ENCODE measurements at places on chromosomes 12 and 14.

- no peak for DNase-seq
Measured at GRCh38 chr14:101939646-101940170, 24.7 kb upstream of the DYNC1H1 start.

DNA sequence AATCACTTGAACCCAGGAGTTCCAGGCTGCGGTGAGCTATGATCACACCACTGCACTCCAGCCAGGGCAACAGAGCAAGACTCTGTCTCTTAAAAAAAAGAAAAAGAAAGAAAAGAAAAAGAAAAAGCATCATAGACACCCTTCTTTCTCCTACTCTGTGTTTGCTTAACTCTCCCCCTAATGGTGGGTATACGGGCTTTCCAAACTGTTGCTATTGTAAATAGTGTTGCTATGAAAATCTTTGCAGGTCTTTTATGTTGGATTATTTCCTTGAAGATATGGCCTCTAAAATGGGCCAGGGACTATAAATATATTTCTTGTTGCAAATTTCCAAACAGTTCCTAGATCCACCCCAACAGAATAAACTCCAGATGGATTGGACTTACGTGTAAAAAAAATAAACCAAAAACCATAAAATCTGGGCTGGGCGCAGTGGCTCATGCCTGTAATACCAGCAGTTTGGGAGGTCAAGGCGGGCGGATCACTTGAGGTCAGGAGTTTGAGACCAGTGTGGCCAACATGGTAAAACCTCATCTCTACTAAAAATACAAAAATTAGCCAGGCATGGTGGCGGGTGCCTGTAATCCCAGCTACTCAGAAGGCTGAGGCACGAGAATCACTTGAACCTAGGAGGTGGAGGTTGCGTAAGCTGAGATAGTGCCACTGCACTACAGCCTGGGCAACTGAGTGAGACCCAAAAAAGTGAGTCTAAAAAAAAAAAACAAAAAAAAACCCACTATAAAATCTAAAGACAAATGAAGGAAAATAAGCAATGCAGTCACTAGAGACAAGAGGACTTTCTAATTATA lies 25.9 kb downstream of the NFKBIA start:
- no peak for DNase-seq

GRCh38 chr12:45601888-45602287 lies 127.6 kb upstream of the ARID2 start:
- DNase-seq, result no peak

GRCh38 chr12:47393403-47393790 lies 312.4 kb downstream of the RPAP3 start:
- no peak for DNase-seq

GRCh38 chr14:61329478-61330051 lies 8.2 kb downstream of the PRKCH start:
- DNase-seq, result no peak

- DNase-seq, result no peak
Measured at GRCh38 chr12:122851820-122852219, 16.6 kb downstream of the HIP1R start.

GRCh38 chr14:60721326-60722106 lies 2.6 kb downstream of the SIX4 start:
- no peak for DNase-seq

GRCh38 chr12:107027636-107028053 lies 40.7 kb upstream of the MTERF2 start:
- DNase-seq, result peak; percentile 71

DNA sequence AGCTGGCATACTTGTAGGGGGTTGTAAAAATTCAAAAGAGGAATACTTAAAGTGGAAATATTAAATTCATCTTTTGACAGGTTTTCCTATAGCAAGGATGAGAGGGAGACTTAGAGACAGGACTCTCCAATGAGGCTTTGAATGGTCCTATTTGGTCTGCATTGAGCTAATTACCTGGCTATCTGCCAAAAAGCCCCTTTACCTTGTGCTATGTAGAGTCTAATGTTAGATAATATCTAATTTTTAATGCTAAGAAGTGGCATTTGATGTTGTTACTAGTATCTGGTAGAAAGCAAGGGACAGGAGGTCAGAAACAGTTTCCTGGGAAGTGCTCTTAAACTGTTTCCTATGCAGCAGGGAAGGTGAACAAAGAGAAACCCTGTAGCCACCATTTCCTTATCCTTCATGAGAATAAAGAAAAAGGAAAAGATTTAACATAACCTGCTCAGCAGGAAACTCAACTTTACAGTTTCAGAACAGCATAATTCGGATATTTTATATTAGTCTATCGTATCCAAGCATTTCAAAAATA lies 550.0 kb downstream of the SOX5 start:
- DNase-seq, result no peak

- no peak for DNase-seq
Measured at GRCh38 chr14:30159374-30159773, 231.7 kb upstream of the PRKD1 start.

GRCh38 chr12:94112121-94112520 lies 36.3 kb upstream of the PLXNC1 start:
- DNase-seq, result no peak

GRCh38 chr12:3333991-3334391 lies 157.0 kb upstream of the PRMT8 start:
- DNase-seq, result no peak

- no peak for DNase-seq
Measured at GRCh38 chr14:54447231-54447692, 6.1 kb upstream of the CNIH1 start.

DNA sequence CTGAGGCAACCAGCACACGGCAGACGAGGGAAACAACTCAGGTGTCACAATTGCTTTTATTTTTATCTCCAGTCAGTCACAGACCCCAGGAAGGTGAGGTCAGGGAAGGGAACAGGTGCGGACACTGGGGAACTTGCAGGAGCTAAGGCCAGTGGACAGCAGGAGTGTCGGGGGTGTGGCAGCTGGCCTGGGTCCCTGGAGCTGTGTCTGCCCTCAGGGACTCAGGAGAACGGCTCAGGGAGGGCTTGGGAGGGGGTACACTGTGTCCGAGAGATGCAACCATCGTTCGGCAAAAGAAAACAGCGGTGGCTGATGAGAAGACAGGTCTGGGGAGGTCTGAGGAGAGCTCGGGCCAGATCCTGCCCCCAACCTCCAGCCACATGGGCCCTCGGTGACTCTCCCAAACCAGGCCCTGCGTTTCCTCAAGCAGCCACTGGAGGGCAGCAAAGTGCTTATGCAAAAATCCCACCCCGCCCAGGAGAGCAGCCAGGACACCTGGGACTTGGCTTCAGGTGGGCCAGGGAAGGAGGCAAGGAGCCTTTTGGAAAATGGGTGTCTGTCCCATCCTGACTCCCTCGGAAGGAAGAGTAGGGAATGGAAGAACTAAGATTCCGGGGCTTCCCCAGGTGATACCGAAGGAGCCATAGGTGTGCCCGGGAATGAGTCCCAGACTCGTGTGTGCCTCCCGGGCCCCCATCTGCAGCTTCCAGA lies 24.1 kb upstream of the BCDIN3D start:
- DNase-seq, result peak; percentile 44

- DNase-seq, result no peak
Measured at GRCh38 chr12:67689385-67689784, 40.8 kb downstream of the DYRK2 start.

DNA sequence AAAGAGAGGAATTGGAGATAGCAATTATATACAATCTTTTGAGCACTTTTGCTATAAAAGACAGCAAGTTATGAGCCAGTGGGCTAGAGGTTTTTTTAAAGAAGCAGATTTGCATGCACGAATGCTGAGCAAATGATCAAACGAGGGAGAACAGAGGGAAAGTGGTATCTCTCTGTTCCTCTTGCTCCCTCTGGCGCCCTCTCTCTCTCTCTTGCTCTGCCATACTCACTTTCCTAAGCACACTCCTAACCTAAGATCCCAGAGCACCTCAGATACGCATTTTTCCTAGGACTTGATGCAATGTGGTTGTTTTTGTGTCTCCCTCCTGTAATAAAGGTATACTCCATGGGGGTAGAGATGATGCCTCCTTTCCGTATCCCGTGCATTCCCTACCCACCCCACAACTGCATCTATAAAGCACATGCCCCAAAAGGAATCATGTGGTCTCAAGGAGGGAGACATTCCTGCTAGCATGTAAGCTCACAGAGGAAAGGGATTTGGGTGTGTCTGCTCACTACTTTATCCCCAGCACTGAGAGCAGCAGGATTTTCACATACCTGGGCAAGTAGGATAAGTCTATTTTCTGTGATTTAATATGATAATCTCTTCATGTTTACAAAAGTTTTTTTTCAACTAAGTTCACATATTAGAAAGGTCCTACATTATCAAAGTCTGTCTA lies 270.2 kb downstream of the SSPN start:
- DNase-seq, result no peak

GRCh38 chr12:46385438-46385837 lies 12.9 kb upstream of the SLC38A2 start:
- DNase-seq, result no peak

DNA sequence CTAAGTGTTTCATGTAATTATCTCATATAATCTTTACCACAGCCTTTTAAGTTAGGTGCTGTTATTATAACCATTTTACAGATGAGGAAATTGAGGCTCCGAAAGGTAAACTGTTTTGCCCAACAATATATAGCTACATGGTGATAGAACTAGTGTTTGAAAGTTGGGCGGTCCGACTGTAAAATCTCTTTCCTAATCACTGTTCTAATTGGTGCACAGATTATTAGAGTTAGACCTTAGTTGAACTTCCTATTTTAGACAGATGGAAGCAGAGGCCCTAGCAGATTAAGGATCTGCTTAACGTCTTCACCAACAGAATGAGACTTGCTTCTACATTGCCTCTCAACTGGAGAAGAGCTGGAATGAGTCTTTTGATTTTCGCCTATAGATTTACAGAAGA lies 30.0 kb upstream of the DUSP6 start:
- no peak for DNase-seq

GRCh38 chr14:50471838-50472465 lies 60.4 kb downstream of the MAP4K5 start:
- DNase-seq, result no peak

DNA sequence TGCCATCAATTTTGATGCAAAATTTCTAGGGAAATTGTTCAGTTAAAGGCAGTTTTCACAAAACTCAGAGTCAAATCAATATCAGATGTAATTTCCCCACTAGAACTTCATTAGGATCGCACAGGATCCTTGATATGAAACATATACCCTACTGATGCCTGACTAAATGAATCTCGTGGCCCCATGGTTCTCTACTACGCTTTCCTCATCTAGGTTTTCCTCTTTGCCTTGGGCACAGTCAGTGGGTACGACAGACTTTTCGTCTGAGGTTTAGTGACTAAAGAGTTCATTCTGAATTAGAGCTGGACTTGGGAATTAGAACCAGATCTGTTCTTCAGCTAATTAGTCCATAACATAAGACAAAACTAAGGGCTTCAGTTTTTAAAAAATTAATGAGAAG lies 42.5 kb upstream of the GNPNAT1 start:
- no peak for DNase-seq

DNA sequence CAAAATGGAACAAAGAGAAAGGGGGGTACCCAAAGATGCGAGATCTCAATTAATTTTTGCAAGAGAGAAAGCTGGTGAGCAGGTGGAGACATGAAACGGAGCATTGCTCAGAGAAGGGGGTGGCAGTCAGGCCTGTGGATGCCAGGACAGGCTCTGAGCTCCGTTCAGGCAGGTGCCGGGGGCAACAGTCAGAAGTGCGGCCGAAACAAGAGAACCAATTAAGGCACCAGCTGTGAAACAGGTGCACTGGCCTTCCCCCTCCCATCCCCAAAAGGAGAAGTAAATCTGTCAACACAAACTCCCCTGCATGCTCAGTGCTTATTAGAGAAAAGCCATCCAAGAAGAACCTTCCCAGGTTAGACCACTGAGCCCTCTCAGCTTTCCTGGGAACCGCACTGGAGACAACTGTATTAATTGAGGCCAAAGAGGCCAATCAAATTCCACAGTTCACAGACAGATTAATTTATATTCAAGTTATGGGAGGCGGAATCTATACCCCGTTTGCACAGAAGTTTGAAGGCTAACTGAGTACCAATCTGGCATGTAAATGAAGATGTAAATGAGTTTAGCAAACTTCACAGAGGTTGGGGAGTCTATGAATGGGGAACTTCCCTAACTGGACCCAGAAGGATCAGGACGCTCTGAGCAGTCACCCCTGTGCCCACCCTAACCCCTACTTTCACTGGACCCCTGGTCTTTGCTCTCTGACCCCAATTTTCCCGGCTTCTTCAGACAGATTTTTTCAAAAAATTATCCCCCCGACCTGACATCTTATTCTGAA lies 20.9 kb downstream of the OAS2 start:
- DNase-seq, result no peak

GRCh38 chr14:50095895-50096294 lies 20.5 kb downstream of the VCPKMT start:
- no peak for DNase-seq

Data from SHP77 (cell line).